ENCODE measurements at places on chromosomes 3 and 15.

DNA sequence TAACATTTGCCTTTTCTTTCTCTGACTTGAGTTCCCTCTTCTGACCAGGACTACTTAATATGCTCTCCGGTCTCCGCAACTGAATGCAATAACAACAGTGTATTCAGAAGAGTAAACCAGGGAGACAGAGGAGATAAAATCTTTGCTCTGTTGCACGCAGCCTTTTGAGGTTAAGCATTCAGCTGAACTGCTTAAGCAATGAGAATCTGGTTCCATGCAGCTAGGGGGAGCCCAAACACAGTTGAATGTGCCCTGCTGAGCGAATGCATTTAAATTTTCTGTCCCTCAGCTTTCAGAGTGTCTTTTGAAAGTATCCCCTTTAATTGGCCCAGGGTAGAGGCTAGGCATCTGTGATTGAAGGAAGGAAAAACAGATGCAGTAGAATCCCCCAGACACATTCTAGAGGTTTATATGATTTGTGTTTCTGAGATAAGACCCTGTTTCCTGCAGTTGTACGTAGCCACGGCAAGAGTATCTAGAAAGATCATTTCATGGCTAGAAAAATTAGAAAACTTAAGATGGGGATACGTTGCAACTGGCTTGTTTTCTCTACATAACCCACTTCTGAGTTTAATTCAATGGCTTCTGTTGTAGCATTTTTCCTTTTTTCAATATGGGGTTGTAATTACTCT lies 309.6 kb downstream of the TUSC7 start:
- peak; percentile 11 for DNase-seq

- peak; percentile 5 for DNase-seq
These were observed 10.5 kb upstream of the SLITRK3 start for GRCh38 chr3:165206454-165207266.

GRCh38 chr3:4464576-4464975 lies 2.5 kb downstream of the SUMF1 start:
- DNase-seq = no peak

DNA sequence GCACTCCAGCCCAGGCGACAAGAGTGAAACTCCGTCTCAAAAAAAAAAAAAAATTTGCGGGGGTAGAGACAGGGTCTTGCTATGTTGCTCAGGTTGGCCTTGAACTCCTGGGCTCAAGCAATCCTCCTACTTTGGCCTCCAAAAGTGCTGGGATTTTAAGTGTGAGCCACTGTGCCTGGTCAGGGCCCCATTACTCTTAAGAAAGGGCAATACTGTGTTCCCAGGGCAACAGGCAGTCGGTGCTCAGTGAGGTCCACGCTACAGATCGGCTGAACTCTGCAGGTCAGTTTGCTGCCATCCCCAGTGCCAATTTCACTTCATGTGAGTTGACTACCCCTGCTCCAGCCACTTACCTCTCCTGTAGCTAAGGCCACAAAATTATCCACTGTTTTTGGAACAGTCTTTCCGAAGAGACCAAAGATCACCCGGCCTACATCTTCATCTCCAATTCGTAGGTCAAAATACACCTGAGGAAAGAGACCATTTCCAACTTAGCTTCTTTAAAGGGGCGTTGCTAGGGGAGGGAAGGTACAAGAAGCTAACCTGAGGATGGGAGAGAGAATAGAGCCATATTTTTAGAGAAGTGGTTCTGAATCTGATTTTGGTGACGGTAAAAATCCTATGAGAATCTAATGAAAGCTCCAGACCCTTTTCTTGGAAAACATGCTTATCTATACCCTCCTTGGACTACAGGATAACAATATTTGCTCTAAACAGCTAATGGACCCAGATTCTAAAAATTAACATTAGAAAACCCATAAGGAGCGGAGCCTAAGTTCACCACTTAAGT lies 939 bp downstream of the PPIB start:
- DNase-seq = no peak

DNA sequence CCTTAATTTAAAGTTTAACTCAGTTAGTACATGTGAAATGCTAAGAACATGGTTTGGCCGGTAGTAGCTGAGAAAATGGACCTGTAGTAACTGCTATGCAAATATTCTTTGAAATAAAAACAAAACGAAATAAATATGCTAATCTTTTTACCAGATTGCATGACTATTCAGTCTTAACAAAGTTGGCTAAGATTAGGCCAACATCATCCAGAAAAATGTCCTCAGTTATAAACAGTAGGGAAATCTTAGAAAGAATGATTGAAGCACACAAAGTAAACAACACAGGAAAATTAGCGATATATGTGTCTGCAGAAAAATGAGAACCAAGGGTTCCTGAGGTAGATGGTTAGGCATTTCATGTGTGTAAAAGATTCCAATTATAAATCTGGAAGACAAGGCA lies 832.1 kb downstream of the TUSC7 start:
- no peak for DNase-seq

- no peak for DNase-seq
These were observed 108.1 kb downstream of the RSRC1 start for GRCh38 chr3:158217992-158218391.

- no peak for DNase-seq
These were observed at the start of gene FBXO40 for GRCh38 chr3:121592856-121593702. FBXO40 (plus strand) TSS chr3:121593379; CDS start chr3:121620576, 27,197 bp downstream.

DNA sequence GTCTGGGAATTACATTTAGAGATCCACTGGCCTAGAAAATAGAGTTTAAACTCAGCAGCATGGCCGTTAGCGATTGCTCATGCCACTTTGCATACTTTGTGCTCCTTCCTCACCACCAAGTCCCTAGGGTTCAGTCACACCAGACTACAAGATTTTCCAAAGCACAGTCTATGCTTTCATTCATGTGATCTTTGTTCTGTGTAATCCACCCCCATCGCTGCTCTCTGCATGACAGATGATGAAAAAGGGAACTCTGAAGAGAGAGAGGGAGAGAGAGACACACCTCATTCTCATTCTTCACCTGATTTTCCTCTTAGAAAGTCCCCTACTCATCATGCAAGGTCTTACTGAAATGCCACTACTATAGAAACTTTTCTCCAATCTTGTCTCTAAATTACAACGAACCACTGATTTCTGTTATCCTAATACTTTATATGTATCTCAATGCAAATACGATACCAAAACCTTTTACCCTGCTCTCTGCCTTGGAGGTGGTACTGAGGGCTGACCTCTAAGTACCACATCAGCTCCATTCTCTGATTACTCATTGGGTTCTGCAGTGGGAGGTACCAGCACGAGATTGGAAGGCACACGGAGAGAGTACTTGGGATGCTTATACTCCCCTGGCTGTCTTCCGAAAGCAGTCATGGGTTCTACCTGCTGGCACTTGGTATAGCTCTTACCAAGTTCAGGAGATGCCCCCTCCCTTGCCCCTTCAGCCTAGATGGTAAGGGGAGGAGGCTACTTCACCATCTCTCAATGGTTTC lies 1.1 kb upstream of the PARP15 start:
- no peak for DNase-seq
